ENCODE measurements at places on chromosomes 5 and 9.

- DNase-seq, result no peak
These were observed 609.8 kb downstream of the IRX1 start for GRCh38 chr5:4205398-4205797.

DNA sequence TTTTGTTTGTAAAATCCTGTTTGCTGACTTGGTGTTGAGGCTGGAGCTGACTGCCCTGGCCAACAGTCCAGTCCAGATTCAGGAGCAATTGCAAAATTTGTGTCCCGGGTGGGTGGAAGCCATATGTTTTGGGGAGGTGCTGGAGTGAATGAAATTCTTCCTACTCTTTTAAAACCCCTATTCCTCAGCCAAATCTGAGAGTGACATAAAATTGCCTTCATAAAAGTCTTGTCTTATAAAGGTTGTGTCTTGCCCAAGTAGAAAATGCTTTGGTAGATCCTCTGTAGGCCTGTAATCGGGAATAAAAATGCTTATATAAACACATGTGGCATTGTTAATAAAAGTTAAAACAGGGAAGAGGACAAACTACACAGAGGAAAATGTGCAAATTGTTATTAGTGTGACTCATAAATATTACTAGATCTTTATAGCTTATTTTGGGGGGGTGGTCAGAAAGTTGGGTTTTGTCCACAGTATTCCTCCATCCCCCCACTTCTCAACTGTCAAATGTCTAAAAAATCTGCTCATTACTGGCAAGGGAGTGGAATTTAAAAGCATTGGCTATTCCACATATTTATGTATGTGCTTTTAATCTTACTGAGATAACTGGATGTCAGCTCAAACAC, 45.6 kb downstream of the NNT start:
- no peak for DNase-seq

GRCh38 chr9:129138144-129138462, 26.9 kb downstream of the PTPA start:
- no peak for DNase-seq

GRCh38 chr5:143131972-143132371, 271.5 kb downstream of the NR3C1 start:
- DNase-seq, result no peak

DNA sequence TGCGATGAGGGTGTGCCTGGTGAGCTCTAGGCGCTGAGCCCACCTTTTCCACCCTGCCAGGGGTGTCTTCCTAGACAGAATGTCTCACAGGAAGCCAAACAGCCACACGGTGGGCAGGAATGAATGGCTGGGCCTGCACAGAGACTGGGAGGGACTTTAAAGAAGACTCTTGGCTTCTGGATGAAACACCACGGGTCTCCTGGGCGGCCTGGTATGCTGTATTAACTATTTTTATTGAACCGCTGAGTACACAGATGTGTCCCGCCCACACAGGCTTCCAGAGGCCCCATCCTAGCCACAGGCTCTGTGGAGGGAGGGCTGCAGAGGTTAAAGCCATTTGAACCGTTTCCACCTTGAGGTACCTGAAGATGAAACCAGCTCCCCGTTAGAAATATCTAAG, 115.2 kb upstream of the CXCL14 start:
- DNase-seq, result no peak

DNA sequence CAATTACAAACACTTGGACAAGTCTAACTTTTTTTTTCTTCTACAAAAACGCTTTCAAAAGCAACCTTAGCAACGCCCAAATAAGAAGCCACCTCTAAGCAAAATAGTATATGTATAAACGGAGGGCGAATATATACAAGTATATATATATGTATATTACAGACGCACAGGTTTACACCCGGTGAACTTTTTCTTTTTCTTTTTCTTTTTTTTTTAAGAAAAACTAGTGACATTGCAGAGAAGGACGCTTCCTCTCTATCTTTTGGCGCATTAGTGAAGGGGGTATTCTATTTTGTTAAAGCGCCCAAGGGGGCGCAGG, 200 bp downstream of the NPR3 start:
- no peak for DNase-seq

DNA sequence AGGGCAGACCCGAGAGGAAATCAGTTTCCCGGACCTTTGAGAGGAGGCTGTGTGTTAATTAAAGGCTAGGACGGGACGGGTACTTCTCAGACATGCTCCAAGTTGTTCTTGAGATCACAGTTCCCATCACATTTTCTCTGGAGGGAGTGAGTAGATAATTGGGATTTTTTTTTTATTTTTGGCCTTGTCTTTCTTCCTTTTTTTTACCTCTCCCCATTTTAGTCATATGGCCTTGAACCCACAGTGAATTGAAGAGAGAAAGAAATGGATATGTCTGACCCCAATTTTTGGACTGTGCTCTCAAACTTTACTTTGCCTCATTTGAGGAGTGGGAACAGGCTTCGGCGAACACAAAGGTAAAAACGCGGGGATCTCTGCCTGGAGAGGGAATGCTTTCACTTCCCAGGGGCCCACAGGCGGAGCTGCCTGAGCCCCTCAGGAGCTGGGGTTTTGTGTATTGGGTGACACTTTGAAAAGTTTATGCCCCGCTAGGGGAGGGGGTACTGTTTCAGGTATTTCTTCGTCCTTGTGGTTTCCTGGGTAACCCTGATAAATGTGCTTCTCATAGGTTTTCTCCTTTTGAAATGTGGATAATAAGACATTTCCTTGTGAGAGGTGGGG, 191.8 kb downstream of the CD180 start:
- no peak for DNase-seq

Measured in HCT116 (cell line).